AG09319 (cell line): ENCODE measurements at places on chromosomes 2 and 18.

- DNase-seq: no peak
These were observed 20.5 kb downstream of the KIAA1328 start for GRCh38 chr18:36849288-36850006.

DNA sequence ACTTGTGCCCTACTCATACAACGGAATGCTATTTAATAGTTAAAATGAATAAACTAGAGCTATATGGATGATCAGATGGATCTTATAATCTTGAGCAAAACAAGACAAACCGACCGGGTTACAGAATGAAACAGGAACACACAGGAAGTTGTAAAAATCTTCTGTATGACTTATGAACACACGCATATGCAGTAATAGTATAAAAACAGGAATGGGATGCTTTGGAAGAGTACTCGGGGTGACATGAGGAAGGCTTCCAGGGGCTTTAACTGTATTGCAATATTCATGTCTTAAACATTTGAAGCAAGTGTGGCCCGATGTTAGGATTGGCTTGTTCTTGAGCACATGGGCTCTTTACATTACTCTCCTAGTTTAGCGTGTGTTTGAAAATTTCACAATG is 14.9 kb upstream of the E2F6 start:
- DNase-seq: no peak

DNA sequence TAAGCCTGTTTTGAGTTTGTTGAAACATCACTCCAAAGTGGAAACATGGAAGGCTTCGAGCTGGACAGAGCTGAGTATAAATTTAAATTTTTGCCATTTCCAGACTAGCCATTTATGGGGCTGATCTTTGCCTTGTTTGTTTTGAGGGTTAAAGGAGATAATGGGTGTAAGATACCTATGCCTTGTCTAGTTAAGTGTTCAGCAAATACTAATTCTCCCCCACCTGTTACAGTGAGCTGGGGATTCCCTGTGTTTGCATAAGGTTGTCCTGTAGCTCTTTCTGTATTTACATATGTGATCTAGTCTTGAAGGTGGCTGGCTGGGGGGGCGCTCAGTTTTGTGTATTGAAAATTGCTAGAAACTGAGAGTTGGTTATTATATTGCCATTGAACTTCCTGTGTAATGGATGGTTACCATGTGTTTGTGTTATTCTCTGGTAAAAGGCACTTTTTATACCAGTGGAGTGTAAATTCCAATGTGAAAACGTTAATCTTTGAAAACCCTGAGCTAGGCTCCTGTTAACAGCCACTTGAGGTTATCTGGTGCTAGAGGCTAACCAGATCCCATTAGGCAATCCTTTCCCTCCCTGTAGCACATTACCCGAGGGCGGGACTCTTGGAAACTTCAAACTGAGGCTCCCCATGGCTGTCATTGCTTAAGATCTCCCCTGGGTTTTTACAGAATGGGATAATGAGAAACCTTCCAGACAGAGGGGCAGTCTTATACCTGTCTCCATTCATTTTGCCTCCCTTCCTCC is 26.7 kb downstream of the TANC1 start:
- no peak for DNase-seq

DNA sequence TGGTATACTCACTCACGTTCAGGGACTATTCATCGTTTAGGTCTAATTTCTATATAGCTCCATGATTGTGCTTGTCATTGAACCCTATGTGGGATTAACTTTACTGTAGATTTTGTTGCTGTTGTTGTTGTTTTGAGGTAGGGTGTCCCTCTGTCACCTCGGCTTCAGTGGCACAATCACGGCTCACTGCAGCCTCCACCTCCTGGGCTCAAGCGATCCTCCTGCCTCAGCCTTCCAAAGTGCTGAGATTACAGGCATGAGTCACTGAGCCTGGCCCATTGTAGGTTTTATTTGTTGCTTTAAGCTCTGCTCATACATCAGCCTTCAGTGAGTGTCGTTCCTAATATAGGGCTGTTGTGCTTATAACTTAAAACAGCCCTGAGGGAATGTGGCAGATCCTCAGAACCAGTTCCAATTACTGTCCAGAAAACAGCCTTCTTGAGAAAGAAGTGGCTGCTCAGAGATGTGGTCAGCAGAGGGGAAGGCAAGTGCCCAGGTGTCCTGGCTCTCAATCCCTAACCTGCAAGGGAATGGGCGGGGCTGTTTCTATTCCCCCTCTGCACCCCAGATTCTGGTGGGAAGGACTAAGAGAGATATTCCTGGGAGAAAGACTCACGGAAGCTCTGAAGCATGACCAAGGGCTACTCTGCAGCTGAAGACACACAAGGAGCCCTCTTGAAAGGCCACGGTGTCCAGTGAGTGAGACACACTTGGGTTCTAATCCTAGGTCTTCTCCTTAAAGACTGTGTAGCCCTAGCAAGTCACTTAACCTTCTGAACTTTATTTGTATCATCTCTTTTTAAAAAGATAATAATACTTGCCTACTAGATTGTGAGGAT is 79.6 kb upstream of the LCLAT1 start:
- no peak for DNase-seq

- no peak for DNase-seq
These were observed 6.3 kb downstream of the SDC1 start for GRCh38 chr2:20218331-20219320.
